Cortex of kidney (tissue), 1 donor: ENCODE measurements at places on chromosomes 7 and 10.

- no peak for DNase-seq
These were observed 184.3 kb upstream of the SLC26A5 start for GRCh38 chr7:103630318-103630717.

GRCh38 chr7:88668591-88668990, 90.9 kb upstream of the ZNF804B start:
- no peak for DNase-seq

- no peak for DNase-seq
These were observed 61.9 kb upstream of the OPN4 start for GRCh38 chr10:86592413-86592812.

- DNase-seq = no peak
These were observed 1223.8 kb downstream of the NXPH1 start for GRCh38 chr7:9657257-9657656.

- DNase-seq = no peak
These were observed 43.0 kb downstream of the SUFU start for GRCh38 chr10:102546606-102547320.

GRCh38 chr7:138735399-138735798, 34.2 kb upstream of the SVOPL start:
- DNase-seq = no peak

DNA sequence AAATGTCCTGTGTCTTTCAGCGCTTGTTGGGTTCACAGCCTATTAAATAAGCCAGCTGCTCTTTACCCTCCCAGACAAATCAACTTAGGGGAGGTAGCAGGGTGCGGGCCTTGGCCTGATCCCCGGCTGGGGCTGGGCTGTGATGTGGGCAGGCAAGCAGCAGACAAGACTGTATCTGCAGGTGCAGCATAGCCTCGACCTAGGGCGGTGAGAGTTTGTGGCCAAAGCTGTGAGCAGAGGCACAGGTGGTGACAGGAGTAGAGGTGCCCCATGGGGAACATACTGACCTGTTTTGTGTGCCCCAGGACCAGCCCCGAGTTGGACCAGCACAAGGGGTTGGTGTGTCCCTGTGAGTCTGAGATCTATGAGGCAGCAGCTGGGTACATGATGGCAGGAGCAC, 885.4 kb downstream of the ZNF37A start:
- DNase-seq = no peak

DNA sequence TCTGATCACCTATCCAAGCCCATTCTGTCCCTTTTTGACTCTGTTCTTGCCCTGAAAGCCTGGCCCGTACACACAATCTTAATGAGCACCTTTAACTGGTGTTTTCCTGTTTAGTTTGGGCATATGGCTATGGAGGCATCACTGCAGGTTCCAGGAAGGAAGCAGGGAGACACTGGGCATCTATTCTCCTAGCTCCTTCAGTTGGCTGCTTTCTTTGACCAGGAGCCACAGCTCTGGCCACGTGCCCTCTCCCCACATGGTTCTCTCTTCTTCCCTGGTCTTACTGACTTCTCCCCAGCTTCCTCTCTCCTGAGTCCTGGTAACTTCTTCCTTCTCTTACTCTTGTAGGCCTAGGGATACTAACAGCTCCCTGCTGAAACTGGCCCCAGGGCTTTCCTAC, 144.4 kb downstream of the CREB5 start:
- no peak for DNase-seq

DNA sequence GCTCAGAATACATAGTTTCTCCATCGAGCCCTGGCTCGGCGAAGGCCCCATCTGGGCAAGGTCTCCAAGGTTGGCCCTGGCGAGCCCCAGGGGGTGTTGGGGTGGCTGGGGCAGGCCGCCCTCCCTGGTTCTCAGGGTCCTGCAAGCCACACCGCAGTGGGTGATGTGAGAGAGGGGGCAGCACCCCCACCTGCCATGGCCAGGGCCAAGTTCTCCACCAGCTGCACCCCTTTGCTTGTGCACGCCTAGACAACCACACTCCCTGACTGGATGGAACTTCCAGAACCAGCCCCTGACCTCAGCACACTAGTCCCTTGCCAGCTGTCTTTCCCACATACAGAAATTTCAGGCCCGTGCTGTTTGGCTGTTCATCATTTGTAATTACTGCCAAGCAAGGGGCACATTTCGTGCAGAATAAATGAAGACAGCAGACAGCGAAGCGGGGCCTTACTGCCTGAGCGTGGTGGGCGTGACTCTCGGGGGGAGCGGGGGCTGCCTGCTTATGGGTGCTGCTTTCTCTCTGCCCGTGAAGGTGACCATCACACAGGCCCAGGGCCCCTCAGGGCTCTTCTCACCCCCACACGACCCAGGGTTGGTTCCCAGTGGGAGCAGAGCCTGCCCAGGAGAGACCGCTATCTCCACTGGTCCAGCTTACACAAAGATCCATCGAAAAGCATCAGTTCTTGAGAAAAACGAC, 85.9 kb downstream of the ADARB2 start:
- no peak for DNase-seq

DNA sequence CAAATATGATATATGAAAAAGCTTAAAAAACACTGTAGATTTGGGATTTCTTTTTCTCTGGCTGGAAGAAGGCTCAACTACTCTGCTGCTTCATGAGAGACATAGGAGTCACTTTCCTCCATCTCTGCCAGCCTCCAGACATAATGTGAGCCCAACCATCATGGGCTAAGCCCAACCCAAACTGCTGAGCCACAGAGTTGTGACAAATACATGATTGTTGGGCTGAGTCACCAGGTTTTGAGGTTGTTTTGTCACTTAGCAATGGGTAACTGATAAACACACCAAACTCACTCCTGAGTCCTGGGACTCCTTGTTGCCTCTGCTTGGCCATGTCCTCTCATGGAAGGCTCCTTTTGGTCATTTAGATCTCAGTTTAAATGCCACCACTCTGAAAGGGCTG, 381.8 kb upstream of the FZD8 start:
- no peak for DNase-seq

DNA sequence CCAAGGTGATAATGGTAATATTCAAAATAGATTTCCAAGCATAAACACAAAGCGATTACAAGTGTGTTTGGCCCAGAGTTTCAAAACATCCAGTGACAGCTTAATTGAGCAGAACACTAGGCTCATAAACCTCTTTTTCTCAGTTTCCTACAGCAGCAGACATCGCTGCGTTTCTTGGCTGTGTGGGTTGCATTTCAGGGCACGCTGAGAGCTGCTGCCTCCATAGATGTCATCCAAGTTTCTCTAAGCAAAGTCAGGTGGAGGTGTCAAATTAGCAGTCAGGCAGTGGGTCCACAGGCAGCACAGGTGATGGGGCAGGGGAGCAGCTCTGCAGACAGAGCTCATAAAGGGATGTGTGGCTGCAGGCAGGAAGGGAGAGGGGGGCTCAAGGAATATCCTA, 50.5 kb upstream of the COL13A1 start:
- no peak for DNase-seq

DNA sequence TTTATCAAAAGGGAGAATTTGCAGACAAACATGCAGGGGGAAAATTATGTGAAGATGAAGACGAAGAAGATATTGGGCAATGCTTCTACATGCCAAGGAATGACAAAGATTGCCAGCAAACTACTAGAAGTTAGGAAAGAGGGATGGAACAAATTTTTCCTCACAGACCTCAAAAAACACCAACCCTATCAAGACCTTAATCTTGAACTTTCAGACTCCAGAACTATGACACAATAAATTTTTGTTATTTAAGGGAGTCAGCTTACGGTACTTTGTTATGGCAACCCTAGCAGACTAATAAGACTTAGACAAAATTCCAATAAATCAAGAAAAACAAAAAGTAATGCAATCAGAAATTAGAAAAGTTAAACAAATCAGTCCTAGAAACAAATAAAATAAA, 280.0 kb upstream of the GNAI1 start:
- DNase-seq = no peak

GRCh38 chr7:138713191-138713590, 12.0 kb upstream of the SVOPL start:
- DNase-seq = no peak

DNA sequence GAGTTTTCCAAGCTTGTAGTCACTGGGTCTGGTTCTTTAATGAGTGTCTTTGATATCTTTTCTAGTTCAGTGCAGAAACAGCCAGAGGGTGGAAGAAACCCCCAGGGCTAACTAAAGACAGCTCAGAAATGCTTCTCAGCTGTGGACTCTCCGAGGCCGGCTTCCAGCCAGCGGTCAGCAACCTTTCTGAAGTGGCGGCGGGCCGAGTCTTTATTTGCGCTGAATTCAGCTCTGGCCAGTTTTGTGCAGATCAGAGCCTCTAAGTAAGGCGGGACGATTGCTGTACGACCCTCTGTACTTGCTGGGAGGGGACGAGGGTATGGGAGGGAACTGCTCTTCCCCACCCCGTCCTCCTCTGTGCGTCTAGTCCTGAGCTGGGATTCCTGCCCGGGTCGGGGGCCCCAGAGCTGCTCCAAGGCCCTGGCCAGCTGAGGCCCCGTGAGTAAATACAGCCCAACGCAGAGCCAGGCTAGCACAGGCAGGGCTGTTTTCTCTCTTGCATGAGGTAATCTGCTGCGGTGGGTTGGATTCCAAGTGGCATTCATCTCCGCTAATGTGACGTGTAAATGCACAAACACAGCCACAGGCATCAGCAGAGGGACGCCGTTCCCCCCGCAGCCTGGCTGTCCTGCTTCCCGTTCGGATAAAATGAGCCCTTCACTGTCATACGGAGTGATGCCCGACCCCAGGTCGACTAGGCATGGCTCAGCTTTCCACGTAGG, 159.8 kb downstream of the PIP4K2A start:
- DNase-seq = no peak
